ENCODE measurements at places on chromosomes 3 and 15.

DNA sequence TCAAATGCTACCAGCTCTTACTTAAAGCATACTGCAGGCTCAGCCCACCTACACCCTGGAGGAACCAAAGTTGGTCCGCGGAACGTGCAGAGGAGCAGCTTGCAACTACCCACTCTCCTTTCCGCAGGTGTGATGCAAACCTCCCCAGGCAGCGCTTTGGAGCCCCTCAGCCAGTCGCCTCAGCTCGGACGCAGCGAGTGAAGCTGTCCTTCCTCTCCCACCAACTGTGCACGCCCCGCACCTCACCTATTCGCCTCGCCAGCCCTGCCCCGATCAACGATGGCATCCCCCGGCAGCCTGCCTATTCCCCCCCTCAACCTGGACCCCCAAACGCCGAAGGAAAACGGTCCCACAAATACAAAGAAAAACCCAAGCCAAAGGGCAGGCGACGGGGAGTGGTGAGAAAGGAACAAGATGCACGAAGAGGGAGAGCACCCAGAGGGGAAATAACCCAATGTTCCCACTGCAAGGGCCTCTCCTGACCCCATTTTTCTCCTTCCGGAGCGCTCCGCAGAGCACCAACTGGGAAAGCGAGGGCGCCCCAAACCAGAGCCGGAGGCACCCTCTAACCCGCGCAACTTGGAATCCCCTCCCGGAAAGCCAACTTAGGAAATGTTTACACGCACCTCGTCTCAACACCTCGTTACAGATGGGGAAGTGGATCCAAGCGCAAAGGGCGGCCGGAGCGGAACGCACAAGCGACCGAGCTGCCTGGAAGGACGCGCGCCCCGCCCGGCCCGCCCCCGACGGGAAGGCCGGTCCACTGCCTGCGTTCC lies 665 bp downstream of the GLB1 start:
- DNase-seq: no peak

DNA sequence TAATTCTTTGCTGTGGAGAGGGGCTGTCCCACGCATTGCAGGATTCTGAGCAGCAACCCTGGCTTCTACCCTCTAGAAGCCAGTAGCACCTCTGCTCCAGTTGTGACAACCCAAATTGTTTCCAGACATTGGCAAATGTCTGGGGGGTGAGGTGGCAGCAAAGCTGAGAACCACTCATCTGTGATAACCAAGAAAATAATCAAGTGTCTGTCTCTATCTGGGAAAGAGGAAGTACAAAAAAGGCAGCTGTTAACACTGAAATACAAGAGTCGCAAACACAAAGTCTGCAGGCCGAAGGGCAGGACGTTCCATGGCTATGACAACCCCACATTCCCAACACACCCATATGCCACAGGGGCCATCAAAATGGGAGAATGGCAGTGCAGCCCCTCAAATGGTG lies 42.2 kb upstream of the GNB5 start:
- DNase-seq: no peak

DNA sequence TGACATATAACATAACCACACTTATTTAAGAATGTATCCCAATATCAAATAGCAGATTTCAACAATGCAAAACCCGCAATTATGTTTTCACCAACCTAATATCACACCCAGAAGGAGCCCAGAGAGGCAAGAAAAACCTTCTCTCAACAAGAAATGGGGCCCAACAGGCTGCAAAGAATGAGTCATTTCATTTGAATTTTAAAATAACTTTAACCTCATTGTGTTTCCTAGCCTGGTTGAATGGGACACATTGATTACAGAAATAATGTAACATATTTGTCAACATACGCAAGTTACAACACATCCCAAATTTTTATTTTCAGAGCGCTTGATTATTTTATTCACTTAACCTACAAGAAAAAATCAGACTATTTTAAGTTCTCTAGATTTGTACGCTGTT lies 365.1 kb upstream of the SLCO3A1 start:
- DNase-seq: no peak

DNA sequence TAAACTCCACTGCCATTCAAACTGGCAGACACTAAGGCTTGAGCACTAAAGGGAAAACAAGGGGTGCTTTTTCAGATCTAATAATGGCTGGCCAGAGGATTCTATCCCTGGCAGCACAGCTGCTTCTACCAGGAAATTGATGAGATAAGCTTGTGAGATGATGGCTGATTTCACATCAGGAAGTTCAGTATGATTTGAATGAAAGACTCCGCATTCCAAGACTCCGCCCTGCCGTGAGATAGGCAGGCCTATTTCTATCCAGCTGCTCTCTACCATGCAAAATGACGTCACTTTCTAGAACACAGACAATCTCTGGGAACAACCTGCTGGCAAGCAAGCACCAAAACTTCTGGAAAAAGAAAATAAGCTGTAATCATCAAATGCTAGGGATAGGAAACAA lies 171.8 kb downstream of the WDR76 start:
- no peak for DNase-seq

DNA sequence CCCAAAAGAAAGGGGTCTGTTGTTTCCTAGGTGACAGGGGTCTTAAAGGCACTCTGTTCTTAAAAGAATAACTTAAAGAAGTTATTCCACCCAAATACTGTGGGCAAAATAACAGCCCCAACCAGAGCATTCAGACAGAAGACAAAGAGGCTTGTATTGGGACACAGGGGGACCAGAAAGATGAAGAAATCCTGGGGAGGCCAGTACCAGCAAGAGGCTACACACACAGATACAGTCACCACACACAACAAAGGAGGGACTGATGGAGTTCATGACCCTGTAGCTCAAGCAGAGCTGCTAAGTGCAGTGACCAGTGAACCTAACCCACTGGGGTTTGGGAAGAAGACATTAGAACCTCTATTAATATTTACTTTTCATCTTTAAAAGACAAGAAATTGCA lies 59.0 kb downstream of the MTHFS start:
- no peak for DNase-seq

DNA sequence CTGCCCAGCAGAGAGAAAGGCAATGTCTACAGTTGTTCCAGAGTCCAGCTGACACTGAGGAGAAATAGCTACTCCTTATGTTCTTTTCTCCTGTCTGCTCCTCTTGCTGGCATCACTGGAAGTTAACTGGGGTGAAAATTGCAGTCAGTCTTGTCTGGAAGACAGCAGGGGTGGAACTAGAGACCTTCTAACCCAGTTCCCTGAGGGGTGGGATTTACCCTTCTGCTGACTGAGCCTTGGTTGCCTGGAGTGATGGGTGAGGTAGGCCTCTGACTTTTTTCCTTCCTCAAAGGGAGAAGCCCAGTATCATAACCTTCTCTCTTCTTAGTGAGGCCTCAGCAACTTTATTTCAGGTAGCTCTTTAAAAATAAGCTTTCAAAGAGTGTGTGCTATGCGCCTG lies 16.2 kb downstream of the ZNF609 start:
- DNase-seq: no peak

DNA sequence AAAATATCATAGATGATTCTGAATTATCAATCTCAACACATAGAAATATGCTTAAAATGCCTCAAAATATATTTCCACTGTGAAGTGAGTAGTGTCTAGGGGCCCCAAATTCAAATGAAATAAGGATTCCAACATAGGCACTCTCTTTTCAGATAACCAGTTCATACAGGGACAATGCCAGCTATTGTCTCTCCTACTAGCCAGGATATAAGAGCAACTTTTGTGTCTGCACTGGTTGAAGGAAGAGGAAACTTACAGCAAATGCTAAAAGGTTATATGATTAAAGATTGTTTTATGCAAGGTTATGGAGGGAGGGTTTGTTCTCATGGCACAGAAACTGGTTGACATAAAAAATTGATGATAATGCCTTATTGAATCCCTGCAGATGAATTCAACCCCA lies 579.4 kb upstream of the ALCAM start:
- DNase-seq: no peak

- DNase-seq: no peak
These were observed 115.5 kb downstream of the NFKBIZ start for GRCh38 chr3:101964861-101965260.

- DNase-seq: no peak
These were observed 7.6 kb upstream of the ABTB1 start for GRCh38 chr3:127665165-127665564.

GRCh38 chr15:58573270-58573669 lies 141.5 kb downstream of the LIPC start:
- no peak for DNase-seq

- DNase-seq: no peak
These were observed 77.4 kb downstream of the SNRK start for GRCh38 chr3:43363621-43364266.

DNA sequence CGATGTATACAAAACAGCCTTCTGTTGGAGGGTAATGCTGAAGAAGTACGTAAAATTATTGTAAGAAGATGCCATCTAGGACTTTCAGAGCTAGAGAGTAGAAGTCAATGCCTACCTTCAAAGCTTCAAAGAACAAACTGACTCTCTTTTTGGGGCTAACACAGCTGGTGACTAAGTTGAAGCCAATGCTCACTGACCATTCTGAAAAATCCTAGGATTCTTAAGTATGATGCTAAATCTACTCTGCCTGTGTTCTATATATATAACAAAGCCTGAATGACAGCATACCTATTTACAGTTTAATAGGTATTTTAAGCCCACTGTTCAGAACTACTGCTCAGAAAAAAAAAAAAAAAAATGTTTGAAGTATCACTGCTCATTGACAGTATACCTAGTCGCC lies 18.9 kb downstream of the ADPGK start:
- DNase-seq: no peak

GRCh38 chr3:157810924-157811718 lies 295.1 kb downstream of the SHOX2 start:
- no peak for DNase-seq

GRCh38 chr15:91787198-91787597 lies 66.3 kb upstream of the SLCO3A1 start:
- no peak for DNase-seq

DNA sequence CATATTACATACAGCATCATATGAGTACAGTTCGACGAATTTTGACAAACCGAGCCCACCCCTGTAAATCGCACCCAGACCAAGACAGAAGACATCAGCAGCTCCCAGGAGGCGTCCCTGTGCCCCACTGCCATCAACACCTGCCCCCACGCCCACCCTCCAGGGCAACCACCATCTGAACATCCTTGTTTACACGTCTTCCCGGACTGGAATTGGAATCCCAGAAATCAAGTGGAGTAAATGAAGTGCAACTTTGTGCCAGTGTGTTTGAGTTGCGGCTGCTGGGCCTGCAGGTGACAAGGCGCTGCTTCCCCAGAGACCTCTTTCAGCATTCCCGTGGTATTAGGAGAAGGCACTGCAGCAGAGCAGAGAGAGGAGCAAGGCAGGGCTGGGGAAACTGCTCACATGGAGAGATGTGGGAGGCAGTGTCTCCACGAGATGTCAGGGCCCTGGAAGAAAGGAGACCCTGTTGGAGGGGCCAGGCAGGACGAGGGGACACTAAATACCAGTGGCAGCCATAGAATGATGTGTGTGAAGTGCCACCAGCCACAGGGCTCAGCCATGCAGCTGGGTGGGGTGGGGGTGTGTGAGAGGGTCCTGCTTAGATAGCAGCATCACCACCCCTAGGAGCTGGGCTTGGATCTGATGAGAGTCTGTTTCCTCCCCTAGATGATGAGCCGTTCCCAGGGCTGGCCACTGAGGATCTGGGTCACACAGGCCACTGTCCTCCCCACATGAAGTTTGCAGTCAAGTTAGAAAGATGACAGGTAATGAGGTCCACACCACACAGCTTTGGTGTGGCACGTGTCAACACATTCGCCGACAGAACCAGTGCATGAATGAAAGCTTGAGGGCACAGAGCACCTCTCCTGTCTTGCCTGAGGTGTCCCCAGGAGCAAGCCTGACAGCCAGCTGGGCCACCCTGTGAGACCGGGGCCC lies 33.4 kb upstream of the PCSK6 start:
- DNase-seq: no peak

DNA sequence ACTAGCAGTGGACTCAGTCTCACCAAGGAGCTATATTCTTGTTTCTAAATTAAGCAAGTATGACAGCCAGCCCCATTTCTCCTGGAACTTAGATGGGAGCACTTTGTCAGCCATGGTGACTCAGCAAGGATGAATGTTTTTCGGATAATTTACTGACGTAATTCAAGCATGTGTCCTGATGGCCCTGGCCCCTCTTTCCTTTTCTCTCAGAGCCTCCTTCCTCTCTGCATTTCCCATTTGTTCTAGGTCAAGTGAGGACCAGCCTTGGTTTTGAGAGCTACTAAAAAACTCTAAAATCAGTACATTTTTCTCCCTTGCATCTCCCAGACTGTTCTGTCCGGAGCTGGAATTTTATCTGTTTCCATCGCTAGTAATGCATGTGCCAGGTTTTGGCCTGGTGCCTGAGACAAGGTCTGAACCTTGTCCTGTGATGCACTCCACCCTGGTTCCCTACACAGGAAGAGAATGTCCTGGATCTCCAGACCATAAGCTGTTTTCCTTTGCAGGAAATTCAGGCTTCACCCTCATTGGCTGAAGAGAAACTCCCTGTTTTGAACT lies 256.6 kb upstream of the ROPN1 start:
- no peak for DNase-seq

DNA sequence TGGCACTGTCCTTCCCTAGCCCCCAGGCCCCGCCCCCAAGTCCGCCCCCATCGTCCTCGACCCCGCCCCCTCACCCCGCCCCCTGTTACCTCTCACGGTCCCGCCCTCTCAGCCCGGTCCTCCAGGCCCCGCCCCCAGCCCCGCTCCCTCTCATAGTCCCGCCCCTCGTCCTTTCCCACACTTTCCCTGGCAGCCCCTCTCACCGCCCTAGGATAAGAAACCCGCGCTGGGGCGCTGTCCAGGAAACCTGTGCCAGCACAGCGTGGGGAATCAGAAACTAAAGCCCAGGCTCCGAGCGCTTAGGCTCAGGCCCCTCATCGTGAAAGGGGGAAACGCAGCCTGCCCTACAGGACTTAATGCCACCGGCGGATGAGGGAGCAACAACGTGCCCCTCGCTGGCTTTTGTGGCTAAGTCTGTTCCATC lies 20.9 kb downstream of the TRPM1 start:
- DNase-seq: peak; percentile 6

GRCh38 chr3:53320697-53321096 lies 26.6 kb downstream of the DCP1A start:
- DNase-seq: no peak

- no peak for DNase-seq
These were observed 27.2 kb downstream of the CYFIP1 start for GRCh38 chr15:22952796-22953579.
